ENCODE measurements at places on chromosomes 7 and 10. TPM values are rescaled to one million over a fixed set of nuclear protein-coding genes. Genes with fewer than 3 reads are reported as not detected.

- peak; percentile 19 for DNase-seq
Measured at GRCh38 chr10:104642658-104643302, 1.7 kb downstream of the SORCS3 start.

DNA sequence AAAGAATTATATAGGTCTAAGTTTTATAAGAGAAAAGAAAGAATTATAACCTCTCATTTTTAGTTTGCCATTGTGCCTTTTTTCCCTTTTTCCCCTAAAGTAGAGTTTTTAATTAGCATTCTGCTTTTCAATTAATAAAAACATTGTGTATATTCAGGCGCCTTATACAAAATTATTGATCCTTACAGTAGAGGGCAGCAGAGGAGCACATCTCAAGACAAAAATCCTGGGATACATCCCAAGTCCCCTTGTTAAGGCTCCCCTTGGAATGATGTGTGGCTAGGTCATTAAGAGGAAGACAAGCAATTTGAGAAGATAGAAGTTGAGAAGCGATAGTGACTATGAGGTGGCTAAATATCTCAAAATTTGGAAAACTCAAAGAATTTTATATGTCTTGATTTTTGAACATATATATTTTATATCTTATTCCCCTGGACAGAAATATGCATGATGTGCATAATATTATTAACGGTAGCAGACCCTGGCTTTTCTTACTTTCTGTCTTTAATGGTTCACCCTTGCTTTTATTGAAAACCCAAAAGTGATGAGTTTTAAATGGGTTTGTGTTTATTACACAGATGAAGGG is 19.1 kb upstream of the TPK1 start:
- peak; percentile 7 for DNase-seq

DNA sequence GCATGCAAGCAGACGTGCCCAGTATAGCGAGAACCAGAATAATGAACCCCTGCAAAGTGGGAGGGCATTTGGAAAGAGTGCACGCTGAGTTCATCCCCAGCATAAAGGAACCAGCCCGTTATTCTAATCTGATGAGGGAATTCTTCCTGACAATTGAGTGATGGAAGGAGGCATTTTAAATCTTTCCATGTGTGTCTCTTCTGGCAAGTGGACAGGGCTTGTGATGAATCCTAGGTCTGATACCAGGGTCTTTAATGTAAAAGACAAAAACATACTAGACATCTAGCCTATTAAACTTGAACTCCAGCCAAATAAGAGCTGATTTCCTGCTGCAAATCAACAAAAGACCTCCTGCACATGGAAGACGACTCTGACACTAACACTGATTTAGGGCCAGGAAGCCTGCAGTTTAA is 301.2 kb downstream of the DPP6 start:
- no peak for DNase-seq

- DNase-seq, result no peak
Measured at GRCh38 chr7:861222-861621, 15.1 kb upstream of the GET4 start.

- peak; percentile 65 for DNase-seq
Measured at GRCh38 chr7:91193141-91193540, 71.1 kb upstream of the FZD1 start.

GRCh38 chr7:33539659-33540400 is 365.5 kb upstream of the BMPER start:
- DNase-seq, result no peak

- DNase-seq, result peak; percentile 70
Measured at GRCh38 chr7:5452937-5453540, 29.4 kb upstream of the TNRC18 start.

GRCh38 chr10:115335366-115335765 is 242.2 kb downstream of the ATRNL1 start:
- DNase-seq, result no peak

GRCh38 chr10:50607356-50607925 is 16.3 kb downstream of the SGMS1 start:
- peak; percentile 32 for DNase-seq

DNA sequence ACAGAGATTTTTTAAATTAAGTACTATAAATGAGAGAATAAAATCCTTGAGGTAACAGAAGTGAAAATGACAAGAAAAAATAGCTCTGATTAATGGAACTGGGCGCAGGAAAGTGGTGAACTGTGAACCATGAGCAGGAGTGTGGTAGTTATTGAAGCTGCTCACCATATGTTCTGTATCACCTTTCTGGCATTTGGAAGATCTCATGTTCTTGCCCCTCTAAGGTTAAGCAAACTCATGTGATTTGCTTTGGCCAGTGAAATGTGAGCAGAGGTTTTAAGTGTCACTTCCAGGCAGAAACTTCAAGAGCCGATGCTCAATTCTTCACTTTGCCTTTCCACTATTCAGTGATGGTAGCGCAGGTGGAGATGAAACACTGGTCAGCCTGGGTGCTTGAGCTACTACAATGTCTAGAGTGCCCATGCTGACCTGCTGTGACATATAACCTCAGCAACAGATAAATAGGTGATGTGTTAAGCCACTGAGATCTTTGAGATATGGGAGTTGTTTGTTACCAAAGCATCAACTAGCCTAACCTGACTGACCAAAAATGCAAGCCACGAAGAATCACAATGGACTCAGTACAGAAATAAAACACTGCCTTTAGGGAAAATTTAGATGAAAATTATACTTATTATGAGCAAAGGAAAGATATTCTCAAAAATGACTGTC is 18.4 kb downstream of the MTPAP start:
- DNase-seq, result peak; percentile 12

DNA sequence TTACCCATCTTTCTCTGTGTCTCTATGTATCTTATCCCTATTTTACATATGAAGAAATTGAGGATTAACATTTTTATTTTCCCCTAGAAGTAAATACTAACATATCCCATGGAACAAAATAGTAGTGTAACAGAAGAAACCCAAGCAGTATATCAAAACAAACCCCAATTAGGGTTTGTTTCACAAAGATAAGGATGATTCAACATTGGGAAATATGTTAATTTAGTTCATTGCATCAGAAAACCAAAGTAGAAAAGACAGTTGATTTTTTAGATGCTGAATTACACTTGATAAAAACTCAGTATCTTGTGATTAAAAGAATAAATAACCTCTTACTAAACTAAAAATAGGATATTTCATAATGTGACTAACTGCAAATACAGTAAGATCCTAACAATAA is 87.8 kb downstream of the GLCCI1 start:
- DNase-seq, result no peak

DNA sequence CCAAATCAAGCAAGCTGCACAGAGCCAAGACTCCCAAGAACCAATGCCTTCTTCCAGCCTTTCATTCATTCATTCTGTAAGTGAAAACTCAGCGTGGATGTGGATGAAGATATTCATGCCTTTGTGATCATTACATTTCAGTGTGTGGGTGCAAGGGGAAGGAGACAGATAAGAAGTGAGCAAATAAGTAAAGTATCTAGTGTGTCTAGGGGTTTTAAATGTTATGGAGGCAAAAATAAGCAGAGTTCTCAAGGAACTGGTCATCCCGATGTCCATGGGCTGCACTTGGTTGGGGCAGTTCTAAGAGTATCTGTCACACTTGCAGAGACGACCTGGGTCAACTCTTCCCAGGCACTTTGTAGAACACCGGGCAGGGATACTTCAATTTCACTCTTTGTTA is 149.1 kb downstream of the KIAA1217 start:
- DNase-seq, result no peak

DNA sequence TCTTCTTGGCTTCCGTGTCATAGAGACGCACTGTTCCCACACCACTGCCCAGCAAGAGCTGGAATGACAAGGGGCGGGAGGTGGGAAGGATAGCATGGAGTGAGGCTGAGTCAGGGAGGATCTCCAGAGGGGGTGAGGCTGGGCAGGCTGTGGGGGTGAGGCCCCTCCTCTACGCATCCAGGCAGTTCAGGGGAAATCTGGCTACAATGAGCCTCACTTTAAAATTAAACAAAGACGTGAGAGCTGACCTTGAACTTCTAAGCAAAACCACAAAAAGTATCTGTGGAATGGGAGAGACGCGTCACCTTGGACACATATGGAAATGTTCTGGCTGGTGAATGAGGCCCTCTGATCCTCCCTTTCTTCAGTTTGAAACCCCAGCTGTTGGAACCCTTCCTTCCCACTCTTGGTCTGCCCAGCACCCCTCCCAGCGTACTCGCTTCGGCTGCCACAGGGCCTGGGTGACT is 17.7 kb downstream of the WDR91 start:
- peak; percentile 97 for DNase-seq

- DNase-seq, result no peak
Measured at GRCh38 chr7:106731187-106731586, 70.2 kb upstream of the CCDC71L start.

- DNase-seq, result no peak
Measured at GRCh38 chr7:152177681-152178404, 152.4 kb downstream of the GALNT11 start.

- DNase-seq, result peak; percentile 82
Measured at GRCh38 chr7:48274662-48275061, 103.4 kb downstream of the ABCA13 start.

- DNase-seq, result peak; percentile 75
Measured at GRCh38 chr10:104049504-104050250, 36.0 kb downstream of the COL17A1 start.

DNA sequence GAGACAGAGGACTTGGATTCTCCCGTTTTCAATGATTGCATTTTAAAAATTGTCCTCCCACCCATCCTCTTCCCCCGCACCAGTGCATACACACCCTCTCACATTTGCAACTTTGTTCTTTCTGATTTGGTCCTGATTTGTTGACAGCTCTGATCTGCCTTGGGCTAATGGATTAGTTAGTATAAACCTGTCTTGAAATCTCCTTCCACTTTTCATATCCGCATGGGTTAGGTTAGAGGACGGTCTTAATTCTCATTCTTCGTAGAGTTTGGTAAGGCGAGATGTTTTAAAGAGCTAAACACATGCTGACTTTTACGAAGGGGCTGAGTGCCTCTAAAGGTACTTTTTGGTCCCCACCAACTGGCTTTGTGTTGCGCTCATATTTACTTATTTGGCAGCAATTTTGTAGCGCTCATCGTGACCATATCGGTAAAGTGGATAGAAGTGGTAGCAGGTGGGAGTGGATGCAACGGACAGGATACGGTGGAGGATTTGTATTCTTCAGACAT is 1.1 kb downstream of the AHR start:
- DNase-seq, result peak; percentile 41

- no peak for DNase-seq
Measured at GRCh38 chr7:126774077-126774476, 478.7 kb downstream of the GRM8 start.

DNA sequence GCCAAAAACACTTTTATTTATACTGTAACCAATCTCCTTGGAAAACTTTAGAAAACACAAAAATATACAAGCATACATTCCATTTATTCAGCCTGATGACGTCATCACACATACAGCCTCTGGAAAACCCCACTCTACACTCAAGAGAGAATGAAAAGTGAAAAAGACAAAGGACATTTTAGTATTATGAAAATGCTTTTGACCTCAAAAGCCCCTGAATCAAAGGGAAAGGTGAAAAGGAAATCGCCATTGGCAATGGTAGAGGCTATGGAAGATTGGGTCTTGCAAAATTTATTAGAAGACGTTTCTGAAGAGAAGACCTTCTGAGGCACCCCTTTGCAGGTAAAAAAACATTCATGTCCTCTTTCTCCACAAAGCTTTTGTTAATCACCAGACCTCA is 82.9 kb upstream of the STRIP2 start:
- DNase-seq, result no peak

- no peak for DNase-seq
Measured at GRCh38 chr10:44030132-44030531, 354.8 kb downstream of the CXCL12 start.

GRCh38 chr10:132844069-132844809 is 58.3 kb upstream of the NKX6-2 start:
- no peak for DNase-seq

DNA sequence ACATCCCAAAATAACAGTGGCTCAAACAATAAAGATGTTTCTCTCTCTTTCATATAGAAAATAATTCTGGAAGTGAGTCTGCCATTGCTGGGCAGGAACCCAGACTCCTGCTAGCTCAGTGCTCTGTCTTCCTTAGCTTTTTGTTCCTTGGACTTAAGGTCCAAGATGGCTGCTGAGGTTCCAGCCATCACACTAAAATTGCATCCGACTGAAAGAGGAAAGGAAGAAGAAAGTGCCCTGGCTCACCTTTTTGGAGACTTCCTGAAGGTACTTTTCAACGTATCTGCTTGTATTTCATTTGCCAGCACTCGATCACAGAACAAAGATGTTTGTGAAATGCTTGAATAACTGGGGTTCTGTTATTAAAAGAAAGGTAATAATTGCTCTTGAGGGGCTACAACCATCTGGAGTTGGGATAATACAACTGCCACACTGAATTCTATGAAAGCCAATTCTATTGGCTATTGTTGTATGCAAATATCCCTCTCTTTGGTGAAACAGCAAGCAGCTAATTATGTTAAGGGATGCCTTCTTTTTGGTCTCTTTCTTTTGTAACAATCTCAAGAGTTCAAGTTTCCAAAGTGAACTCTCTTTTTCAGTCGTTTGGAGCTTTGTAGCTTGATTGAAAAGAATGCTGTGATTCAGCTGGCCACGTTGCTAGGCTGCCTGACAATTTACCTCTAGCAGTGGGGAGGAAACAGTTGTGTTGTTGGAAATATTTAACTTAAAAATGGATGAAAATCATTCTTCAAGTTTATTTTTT is 83.9 kb downstream of the BAMBI start:
- DNase-seq, result peak; percentile 38

DNA sequence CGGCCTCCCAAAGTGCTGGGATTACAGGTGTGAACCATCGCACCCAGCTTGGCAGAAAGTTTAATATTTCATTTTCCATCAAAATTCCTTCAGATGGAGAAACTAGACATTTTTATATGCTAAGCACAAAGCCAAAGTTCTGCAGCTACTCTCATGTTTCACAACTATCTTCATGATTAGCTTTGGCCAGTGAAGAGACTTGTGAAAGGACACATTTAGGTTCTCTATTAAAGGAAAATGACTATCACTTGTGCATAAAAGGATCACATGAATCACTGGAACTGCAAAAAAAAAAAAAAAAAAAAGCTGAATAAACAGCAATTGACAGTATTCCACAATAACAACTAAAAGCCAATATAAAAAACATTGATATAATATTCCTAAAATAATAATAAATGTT is 16.2 kb downstream of the FGFBP3 start:
- DNase-seq, result no peak

DNA sequence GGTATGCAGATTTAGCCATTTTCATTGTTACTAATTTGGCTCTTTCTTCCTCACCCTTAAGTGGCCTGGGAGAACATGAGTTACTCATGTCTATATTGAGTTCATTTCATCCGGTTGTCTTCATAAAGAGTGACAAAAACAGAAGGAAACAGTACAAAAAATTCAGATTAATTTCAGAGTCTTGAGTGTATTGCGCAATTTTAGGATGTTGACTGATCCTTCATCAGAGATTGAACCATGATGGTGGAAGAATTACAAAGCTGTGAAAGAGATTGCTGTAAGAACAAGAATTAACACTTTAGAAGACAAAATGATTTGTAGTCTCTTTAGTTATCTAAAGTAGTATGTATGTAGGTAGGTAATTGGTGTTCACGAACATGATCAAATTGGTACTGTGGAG is 194.0 kb upstream of the PPP1R3A start:
- DNase-seq, result no peak

- no peak for DNase-seq
Measured at GRCh38 chr10:12321641-12322040, 27.7 kb upstream of the CAMK1D start.

Gene PTN
- 115 TPM for polyA plus RNA-seq

Gene CELF2
- 43.3 TPM for polyA plus RNA-seq

Gene FFAR4
- polyA plus RNA-seq, result not detected

Gene FAM25A
- polyA plus RNA-seq, result not detected

Gene GNGT1
- not detected for polyA plus RNA-seq

Gene TLX1
- polyA plus RNA-seq, result not detected

Gene DGKI
- 0.84 TPM for polyA plus RNA-seq

Gene EXOSC1
- 45.4 TPM for polyA plus RNA-seq

Gene ADK
- 44.2 TPM for polyA plus RNA-seq

Gene MRLN
- polyA plus RNA-seq, result not detected
